Activated T-helper 1 cell treated with Interleukin-2 at 50 U/mL for 16 hours (primary cell): ENCODE measurements at places on chromosomes 5 and 9.

DNA sequence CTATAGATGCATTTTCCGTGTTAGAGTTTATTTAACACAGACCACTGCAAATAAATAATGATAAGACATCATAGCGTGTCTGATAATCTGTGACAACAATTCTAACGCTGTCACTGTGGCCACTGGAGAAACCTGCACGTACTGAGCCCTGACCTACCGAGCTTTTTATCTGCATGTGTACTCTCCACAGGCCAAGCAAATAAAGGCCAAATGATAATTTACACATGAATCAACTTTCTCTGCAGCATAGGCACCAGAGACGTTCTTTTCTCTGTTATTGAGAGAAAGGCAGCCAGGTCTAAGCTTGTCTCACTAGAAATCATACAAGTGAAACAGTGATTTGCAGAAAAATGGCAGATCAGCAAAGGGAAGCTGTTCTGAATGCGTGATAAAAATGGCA, 75.8 kb downstream of the POU5F2 start:
- DNase-seq: no peak

- no peak for DNase-seq
These were observed 187.9 kb upstream of the NFIL3 start for GRCh38 chr9:91611582-91611981.

- no peak for DNase-seq
These were observed 660.7 kb upstream of the ADAMTS16 start for GRCh38 chr5:4479426-4479825.

DNA sequence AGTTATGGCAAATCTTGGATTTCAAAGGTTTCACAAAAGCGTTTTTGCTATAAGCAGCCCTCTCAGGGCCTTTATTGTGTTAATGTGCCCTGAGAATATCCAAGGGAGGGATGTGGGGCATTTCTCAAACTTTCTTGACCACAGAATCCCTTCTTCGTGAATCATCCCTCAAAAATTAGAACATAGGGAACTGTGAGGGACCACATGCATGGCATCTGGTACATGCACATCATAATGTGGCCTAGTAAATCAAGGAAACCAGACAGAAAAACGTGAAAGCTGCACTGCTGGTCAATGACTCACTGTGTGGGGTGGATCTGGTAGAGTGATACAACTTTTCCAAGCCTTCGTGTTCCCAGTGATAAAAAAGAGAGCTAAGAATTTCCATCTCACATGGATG, 22.4 kb downstream of the DDX31 start:
- no peak for DNase-seq

DNA sequence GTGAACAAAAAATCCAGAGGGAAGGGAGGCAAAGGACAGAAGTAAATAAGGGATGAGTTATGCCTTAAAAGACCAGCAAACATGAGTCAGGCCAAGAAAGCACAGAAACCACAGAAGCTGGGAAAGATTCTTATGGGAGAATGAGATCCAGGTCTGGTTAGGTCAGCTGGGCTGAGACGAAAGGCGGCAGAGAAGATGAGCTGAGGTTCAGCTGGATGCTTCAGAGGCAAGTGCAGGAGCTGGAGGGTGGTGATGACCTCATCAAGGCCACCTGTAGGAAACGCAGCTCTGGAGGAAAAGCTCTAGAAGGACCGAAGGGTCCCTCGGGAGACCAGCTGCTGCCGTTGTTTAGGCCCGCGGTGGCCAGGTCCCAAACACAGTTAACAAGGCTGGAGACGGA, 152.0 kb downstream of the MYO10 start:
- no peak for DNase-seq

GRCh38 chr9:130806327-130806716, 28.7 kb upstream of the ABL1 start:
- DNase-seq: no peak

- DNase-seq: no peak
These were observed 16.8 kb upstream of the MARCOL start for GRCh38 chr5:148221508-148221907.

GRCh38 chr9:134475011-134475790, 148.9 kb downstream of the RXRA start:
- no peak for DNase-seq

DNA sequence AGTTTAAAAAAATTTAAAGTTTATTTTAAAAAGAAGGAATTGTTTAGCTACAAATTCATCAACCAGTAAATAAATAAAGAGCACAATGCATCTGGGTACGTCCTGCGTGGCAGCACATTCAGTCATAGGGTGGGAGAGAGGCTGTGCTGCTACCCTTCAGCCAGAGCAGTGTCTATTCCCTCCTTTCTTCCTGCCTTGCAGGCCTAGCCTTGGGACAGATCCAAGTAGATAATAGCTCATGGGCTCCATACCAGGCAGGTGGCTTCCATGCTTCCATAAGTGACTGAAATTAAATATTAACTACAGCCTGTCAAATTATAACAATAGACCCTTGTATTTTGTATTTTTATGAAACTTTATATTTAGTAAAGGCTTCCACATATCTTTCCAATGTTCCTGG, 408.3 kb upstream of the RGMB start:
- no peak for DNase-seq

- DNase-seq: no peak
These were observed 396.1 kb upstream of the PAPPA start for GRCh38 chr9:115757461-115757860.

GRCh38 chr9:69768716-69769115, 8.9 kb upstream of the PTAR1 start:
- no peak for DNase-seq

DNA sequence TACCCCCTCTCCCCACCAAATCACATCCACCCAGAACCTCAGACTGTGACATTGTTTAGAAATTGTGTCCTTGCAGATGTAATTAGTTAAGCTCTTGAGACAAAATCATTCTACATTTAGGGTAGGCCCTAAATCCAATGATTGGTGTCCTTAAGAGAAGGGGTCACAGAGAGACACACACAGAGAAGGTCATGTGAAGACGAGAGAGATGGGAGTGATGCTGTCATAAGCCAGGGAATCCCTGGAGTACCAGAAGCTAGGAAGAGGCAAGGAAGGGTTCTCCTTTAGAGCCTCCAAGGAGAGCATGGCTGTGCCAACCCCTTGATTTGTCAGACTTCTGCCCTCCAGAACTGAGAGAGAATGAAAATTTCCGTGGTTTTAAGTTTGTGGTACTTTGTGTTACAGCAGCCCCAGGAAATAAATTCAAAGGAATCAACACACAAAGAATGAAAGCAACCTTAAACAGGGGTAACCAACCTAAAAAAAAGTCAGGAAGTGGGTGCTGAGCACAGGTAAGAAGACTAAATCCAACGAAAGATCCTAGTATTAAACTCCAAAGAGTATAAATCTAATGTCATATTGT, 33.6 kb downstream of the TIMD4 start:
- DNase-seq: no peak

DNA sequence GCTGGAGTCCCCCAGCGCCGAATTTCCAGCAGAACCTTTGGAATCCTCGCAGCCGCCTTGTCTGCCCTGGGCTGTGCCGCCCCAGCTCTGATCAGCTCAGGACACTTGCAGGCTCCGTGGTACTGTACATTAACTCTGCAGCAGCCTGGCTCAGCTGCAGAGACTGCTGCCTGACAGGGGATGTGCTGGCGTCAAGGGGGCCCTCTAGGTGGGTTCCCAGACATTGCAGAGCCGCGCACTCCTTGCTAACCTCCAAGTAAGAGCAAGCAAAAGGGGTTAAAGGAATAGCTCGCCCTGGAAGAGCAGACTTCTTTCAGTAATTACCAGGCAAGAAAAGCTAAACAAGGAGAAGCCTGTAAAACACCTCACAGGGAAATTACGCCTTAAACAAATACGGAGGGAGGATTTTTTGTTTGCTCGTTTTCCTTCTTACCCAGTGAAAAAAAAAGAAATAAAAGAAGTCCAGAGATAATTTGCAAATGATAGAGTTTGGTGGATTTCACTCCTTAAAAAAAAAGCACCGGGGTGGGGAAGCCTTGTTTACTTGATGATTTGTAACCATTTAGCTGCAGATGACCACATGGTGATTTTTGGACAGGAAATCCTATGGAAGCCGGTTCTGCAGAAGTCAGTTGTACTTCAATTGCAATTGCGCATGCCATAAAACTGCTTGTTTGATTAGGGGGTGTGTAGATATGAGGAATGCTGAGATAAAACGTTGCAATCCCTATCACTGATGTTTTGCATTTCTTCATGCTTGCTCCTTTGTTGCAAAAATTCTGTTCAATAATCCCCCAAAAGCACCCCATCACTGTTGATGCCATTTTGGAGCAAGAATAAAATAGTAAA, 305.8 kb downstream of the PDE4D start:
- DNase-seq: no peak

- no peak for DNase-seq
These were observed 91.3 kb downstream of the CD180 start for GRCh38 chr5:67105270-67105669.

GRCh38 chr9:114906922-114907571, 23.3 kb downstream of the TNFSF8 start:
- DNase-seq: no peak

DNA sequence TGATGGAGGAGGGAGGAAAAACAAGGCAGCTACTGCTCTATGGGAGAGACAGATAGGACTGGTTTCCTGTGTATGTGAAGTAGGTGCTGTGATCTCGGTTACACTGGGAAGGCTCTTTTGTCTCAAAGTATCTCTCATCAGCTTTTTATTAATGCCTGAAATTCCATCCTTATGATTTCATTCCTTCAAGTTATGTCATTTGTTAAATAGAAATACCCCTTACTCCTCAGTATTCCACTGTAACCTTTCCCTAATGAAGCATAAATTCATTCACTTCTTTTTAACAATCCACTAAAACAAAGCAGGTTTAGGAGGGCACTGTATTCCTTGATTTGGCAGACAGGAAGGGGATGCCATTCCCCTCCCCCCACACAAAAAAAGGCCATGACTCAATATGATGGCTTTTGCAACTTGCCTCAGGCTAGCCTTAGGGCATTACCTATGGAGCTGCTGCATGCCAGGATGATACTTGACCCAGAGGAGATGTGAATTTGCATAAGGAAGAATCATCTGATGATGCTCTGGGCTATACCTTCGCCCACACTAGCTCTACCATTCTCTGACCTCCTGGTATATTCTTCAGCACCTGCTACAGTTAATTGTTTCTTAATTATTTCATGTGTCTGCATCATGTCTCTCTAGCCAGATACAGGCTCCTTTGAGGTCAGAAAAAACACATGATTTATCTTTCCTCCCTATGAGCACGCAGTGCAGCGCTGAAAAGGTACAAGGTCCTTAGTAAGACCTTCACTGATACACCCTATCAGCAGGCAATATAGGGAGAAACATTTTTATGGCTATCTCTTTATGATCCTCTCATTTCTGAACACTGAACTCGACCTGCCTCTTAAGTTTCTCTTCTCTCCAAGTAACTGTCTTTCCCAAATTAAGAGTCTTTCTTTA, 26.3 kb downstream of the NR3C1 start:
- no peak for DNase-seq

DNA sequence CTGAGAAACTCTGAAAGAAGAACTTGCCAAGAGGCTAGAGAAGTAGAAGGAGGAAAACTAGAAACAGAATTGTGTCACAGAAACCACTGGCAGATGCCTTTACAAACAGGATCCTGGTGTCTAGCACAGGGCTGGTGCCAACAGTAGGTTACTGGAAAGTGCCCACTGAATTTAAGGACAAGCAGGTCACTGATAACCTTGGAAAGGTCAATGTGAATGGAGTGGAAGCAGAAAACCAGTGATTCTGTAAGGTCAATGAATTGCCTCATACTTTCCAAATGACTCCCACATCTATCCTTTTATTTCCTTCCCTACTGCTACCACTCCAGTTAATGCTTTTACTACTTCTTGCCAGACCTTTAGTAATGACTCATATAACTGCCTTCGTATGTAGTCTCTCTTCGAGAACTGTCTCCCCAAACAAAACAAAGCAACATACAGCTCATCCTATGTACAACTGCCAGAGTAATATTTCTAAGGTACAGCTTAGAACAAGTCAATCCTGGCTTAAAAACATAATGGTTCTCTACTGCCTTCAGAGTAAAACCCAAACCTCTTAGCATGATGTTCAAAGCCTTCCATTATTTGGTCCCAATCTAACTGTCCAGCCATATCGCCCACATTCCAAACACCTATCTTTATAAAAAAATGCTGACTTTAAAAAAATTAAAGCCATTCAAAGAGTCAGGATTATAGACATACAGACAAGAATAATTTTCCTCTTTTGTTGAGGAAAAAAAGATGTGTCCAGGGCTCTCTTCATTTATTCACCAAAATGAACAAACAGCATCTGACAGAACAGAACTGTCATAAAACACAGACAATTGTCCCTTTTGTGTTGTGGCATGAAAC, 52.5 kb downstream of the NR3C1 start:
- DNase-seq: no peak

GRCh38 chr9:120375316-120375715, 204.7 kb downstream of the CDK5RAP2 start:
- no peak for DNase-seq

DNA sequence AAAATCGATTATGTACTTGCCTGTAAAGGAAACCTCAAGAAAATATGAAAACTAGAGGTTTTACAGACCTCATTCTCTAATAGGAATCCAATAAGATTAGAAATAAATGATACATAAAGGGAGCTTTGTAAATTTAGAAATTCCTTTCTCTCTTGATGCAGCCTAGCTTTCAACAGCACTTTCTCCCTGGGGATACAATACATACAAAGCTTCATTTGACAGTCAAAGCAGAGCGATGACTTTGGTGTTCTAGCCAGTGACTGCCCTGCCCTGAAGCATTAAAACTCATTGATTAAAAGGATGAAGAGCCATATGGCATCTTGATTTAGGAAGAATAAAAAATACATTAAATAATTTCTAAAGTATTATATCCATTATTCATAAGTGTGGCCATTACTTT, 46.3 kb upstream of the GLIS3 start:
- no peak for DNase-seq

DNA sequence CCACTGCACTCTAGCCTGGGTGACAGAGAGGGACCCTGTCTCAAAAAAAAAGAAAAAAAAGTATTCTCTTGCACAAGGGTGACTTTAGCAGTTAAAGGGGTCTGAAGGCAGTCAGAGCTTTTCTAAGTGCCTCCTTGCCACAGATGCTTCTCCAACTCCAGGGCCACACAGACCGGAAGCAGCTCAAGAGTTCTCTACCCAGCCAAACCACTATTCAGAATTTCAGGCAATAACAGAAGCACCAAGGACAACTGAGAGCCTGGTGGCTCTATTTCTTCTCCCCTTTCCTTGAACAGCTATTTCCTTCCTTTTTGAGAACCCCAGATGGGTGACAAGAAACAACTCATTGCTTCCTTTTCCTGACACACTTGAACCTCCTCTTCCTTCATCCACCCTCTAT, 2.2 kb downstream of the FAM219A start:
- no peak for DNase-seq
